ENCODE measurements at places on chromosomes 4 and X.
A peak's percentile ranks its signal among the peaks of the same experiment; 100 is the strongest.

- DNase-seq, result no peak
Observed at GRCh38 chr4:90171491-90171890, 44.3 kb downstream of the CCSER1 start.

DNA sequence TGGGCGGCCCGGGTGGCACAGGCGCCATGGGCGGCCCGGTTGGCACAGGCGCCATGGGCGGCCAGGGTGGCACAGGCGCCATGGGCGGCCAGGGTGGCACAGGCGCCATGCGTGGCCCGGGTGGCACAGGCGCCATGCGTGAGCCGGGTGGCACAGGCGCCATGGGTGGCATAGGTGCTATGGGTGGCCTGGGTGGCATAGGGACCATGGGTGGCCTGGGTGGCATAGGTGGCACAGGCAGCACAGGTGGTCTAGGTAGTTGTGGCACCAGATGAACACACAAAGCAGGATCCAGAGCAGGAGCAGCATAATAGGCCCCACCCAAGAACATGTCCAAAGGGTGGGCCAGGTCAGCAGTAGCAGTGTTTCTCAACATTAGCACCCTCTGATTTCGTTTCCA is 4.3 kb downstream of the ESX1 start:
- DNase-seq, result no peak

DNA sequence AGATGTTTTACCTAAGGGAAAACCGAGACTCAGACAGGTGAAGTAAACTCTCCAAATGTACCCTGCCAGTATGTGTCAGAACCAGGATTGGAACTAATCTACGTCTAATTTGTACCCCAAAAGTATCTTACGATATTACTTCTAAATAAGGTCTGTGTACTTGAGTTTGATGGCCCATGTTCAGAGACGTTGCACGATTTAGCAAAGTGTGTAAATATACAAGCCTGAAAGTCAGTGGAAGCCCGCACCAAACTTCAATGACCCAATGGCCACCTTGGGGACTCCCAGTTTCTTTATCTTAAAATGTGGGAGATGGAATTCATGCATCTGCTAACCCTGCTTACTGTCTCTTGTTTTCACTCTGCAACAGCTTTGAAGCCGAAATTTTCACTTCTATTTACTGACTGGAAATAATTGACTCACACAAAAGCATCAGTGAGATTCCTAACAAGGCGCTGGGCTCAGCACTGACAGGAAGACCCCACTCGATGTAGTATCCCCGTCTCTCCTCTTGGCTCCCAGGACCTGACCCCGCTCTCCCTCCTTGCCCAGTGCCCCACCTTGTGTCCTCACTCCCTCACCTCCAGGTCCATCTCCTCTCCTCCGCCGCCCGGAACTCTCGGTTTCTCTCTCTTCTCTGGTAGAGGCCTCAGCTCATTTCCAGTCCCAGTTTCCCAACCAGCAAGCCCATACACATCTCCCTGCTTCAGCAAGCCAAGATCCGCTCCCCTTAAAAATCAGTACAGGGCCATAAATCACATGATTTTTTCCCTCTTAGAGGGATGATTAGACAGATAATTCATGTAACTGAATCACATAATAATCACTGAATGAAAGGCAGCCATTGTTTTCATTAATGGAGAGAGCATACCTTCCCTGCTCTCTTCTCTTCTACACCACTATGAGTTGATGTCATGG is 42.8 kb downstream of the ENPP6 start:
- DNase-seq, result no peak

DNA sequence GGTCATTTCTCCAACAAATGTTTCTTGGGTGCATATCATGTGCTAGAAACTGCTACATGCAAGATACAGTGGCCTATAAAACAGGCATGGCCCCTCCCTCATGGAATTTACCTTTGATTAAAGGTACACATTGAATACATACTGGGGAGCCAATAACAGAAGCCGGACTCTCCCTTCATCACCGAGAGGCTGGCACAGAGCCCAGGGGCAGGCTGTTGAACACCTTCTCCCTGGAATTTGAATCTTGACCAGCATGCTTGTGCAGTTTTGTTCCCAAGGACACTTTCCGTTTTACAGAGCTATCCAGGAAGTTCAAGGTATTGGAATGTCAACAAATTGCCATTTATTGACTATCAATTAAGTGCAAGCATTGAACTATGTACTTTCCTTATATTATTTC is 33.2 kb downstream of the PPARGC1A start:
- no peak for DNase-seq

DNA sequence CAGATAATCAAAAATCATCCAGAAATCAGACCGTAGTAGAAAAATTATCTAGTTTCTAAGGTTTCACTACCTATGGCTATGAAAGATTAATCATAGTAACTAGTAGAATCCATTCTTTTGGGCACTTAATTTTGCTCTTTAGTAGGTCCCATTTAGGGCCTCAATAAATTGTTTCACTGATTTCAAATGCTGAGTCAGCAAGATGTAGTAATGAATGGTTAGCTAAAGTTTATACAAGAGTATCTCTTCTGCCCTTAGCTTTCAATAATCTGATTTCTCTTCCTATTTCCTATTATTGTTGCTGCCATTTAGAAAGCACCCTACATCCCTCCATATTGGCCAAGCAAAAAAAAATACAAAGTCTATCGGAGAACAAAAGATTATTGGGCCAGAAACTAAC is 283.2 kb upstream of the PCDH10 start:
- DNase-seq, result no peak

DNA sequence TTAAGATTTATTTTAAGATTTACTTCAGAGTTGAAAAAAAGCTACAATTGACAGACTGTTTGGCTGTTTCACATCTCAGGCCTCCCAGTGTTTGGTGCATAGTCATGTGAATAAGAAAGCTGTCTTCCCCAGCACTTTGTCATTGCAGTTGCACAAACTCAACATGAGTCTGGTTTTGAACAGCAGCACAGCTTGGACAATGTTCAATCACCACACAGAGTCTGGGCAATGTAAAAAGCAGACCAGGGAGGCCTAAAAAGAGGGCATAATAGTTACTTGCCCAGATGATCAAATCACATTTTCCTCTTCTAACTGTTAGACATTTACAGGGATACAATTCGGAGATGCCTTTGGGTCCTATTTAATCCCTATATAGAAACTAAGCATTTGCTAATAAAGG is 1055.0 kb downstream of the RPA4 start:
- DNase-seq, result no peak

DNA sequence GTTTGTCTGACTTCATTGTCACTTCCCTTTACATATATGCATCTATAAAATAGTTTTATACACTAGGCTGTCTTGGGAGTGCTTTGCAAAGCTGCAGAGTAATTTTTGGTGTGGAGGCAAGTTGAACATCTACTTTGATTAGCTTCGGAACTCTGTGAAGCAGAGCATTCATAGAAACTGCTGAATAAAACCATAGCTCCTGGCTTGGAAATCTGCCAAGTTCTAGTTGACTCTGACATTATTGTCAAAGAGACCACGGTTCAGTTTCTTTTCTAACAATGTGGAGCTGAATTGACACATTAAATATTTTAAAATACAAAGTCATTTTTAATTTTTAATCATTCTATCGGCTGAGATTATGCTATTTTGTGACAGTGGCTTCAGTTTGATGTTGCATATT is 335.0 kb downstream of the BMPR1B start:
- no peak for DNase-seq

DNA sequence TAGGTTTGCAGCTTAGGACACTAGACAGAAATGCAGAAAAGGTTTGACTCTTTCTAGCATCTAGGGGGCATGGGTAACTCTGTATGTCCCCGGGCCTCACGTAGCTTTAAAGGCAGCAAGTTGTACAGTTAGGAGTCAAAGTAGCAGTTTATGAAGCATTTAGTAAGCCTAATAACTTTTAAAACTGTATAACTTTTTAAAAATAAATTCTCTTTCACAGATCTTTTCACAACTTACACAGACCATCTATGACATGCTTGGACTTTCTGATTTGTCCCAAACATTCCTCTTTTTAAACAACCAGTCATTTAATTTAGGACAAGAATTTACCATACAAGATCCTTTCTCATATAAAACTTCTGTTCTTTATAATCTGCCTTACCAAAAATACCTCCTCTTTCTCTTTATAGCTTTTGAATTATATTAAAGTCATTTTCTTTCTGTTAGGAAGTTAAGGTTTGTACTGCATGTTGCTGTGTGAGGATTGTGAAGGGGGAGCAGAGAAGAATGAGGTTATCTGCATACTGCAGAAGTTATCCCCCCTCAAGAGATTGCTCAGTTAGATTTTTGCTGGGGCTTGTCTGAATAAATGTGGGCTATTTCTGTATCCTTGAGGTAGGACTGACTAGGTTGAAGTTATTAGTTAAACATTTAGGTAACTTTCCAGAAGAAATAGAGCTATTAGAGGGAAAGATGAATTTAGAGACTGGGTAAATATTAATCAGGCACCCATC is 94.3 kb downstream of the CPE start:
- no peak for DNase-seq

- no peak for DNase-seq
Observed at GRCh38 chr4:13322681-13323101, 161.4 kb downstream of the RAB28 start.

DNA sequence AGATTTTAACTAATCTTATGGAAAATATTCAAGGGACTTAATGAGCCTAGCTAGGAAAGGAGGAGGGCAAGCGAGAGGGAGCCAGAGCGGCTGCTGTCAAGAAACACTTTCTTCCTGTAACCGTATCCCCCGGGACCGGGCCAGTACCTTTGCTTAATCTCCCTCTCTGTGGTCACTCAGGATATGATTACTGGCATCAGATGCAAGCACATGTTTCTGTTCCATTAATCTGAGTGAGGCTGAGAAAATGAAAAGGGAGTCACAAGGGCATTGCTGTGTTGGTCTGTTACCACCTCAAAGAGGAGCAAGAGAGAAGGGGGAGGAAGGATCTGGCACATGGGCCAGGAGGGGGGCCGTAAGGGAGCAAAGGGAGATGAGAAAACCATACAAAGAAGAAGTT is 356.7 kb upstream of the GATB start:
- DNase-seq, result no peak

- DNase-seq, result peak; percentile 28
Observed at GRCh38 chr4:15231265-15232091, 196.4 kb upstream of the C1QTNF7 start.

DNA sequence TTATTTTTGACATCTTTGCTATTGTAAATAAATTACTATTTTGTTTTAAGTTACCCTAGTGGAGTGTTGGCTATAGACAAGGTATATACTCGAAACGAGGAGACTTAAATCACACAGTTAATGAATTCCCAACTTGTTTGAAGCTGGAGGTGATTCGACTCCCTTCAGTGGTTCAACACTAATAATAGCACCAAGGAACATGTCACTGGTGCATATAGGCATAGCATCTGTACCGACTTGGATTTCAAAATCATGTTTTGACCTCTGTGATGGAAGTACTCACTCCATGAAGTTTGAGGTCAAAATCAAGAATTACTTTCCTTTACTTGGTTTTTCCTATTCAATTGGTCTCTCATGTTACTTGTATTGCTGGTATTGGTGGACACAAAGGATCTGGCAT is 66.5 kb downstream of the ZFX start:
- no peak for DNase-seq

DNA sequence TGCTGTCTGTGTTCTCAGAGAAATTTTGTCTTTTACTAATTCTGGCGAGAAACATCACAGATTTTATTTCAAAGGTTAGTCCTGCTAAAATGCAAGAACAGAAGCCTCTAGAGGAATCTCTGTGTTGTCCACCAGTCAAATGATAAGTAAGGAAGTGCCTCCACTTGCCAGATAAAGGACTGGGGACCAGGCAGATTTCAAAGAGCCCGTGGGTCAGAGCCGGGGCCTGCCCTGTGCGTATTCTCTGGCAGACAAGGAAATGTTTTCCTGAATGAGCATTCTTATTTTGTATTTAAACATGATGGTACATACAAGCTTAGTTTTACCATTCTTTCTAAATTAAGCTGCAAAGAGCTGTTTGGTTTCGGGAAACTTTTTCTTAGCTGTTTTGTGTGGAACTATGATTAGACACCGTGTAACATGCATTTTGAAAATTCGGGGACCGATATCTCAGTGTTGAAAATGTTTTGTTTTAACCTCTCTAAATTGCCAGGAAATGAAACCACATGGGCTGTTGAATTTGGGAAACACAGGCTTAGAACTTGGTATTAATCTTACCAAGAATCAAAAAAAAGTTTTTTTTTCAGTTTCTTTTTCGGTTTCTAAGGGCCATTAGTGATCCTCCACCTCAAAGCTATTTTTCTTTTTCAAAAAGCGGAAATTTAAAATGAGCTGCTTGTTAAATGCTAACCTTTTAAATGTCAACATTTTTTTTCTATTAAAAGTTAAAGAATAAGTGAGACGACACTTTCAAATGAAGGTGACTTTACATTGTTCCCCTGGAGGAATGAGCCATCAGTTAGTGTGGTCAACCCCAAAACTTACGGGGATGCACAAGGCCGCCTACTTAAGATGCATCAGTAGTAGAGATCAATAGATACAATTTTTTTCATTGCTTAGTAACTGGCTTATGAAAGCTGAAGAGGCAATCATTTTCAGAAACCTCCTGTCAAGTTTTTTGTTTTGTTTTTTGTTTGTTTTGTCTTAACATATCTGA is 89.6 kb upstream of the MTM1 start:
- DNase-seq, result no peak

DNA sequence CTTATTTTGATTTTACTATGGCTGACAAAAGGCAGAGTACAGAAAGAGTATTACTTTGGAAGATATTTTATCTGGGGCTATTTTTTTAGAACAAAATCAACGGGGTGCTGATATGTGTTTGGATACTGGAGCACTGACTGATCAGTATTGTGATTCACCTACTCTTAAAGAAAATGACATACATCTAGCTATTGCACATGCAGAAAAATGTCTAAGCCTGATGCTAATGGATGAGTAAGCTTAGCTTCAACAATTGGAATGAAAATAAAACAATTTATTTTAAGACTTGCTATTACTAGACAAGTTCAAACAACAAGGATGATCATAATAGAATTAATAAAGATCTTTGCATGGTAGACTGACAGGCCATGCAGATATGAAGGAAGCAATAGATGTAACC is 262.0 kb downstream of the PPP1R2C start:
- DNase-seq, result no peak

GRCh38 chrX:41317477-41318208 is 16.3 kb upstream of the DDX3X start:
- no peak for DNase-seq

GRCh38 chrX:106612393-106612763 is 600 bp downstream of the RADX start:
- DNase-seq, result no peak

- DNase-seq, result no peak
Observed at GRCh38 chr4:53962516-53963225, 101.7 kb downstream of the CHIC2 start.

DNA sequence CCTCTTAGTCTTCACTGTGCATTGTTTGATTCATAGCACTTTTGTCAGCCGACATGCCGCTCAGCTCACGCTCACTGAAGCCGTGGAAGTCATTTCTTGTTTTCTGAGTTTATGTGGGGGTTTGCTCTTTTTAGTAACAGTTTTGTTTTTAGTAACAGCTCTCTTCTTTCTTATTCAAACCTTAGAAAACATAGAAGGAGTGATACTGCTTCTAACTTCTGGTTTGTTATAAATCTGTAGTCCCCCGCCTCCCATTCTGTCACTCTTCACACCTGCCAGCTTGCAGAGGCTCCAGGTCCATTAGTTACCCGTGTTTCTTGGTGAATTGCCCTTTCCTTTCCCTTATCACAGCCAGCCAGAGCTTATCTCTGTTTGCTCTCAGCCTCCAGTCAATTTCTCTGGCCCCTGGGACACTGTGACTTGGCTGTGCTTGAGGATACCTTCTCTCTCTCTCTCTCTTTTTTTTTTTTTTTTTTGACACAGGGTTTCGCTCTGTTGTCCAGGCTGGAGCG is 50.5 kb downstream of the GRK4 start:
- peak; percentile 44 for DNase-seq
